ENCODE measurements at places on chromosomes 5 and 9.

DNA sequence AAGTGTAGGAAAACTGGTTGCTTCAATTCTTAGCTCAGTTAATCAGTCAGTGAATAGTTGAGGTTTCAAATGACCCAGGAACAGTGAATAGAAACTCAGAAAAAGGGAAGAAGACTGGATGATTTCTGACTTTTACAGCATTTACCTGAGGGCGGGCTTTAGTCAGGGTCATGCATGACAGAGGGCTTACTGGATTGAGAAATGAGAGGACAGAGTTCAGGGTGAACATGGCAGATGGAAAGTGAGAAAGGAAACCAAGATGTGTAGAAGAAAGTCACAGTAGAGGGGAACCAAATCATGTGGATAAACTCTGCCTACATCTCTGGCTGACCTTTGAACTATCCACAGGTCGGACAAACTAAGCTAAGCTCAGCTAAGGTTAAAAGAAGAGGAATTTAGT, 596.0 kb downstream of the SEMA5A start:
- no peak for DNase-seq

DNA sequence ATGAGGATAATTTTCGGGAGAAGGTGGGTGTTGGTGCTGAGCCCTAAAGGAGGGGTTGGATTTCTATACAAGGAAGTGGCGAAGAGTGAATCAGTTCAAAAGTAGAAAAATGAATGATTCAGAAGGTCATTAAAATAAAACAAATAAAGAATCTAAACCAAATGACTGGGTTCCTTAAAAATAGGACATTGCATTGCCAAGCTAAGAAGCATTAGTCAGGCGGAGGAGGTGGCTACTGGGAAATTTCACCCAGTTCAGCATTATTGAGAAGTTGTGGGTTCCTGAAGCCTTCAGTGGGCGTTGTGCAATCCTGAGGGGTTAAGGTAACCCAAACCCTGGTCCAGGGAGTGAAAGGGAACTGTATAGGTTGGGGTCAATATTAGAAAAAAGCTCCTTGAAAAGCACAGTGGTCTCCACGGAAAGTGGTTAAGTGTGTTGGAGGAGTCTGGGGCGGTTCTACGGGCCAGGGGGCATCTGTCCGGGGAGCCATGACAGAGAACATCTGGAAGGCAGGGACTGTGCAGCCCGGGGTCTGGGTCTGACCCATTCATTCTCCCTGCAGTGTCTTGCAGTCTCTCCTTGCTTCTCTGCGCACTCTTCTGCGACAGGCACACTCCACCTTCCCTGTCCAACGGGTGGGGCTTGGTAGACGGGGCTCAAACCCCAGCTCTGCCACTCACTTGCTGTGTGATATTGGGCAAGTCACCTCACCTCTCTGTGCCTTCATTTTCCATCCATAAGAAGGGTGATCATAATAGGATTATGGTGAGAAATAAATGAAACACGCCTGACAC, 27.6 kb upstream of the DUSP1 start:
- no peak for DNase-seq

DNA sequence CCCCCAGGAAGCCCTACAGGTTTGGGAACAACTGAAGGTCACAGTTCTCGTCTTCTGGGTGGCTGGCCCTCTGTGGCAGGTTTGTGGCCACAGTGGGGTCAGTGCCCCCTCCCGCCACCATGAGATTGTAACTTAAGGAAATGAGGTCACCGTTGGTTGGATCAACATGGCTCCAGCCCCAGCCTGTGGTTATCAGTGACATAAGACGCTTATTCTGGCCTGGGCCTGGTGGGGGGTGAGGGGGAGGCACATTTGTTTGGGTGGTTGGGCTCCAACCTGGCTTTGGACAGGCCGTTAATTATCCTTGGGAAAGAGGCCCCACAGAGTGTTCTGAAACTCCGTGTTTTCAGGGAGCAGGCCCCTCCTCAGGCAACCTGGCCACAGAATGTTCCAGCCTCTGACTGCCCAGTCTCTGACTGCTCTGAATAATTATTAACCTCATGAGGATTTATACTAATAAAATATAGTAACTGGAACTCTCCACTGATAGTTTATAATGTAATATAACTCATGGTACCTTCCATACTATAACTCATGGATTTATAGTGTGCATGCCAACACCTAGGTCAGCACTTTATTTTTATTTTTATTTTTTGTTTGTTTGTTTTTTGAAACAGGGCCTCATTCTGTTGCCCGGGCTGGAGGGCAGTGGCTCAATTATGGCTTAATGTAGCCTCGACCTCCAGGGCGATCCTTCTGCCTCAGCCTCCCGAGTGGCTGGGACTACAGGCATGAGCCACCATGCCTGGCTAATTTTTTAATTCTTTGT, 58.0 kb upstream of the RPL26L1 start:
- no peak for DNase-seq

DNA sequence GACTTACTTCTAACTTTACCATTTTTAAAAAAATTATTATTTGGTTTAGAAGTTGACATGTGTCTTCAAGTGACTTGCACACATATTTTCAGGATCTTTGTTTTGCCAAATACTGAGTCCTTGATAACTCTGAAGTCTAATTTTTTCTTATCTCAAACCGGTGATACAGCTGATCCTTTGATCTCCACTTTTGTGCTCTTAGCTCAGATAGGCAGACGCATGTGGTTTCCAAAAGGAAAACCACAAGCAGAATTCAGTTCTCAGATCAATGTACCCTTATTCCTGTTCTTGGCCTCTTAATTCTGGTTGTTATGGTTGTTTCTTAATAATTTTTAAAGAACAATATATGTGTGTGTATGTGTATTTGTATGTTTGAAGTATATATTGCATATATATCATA, 238.3 kb upstream of the EDIL3 start:
- DNase-seq, result no peak

GRCh38 chr5:14212838-14213237, 69.7 kb downstream of the TRIO start:
- no peak for DNase-seq

All from stimulated activated CD4-positive, alpha-beta T cell treated with anti-CD3 and anti-CD28 coated beads, Interleukin-12 subunit alpha, Interleukin-12 subunit beta, amount 100 ng/mL, for 4 hours (primary cell).